ENCODE measurements at places on chromosomes 5 and 9.

GRCh38 chr5:43140286-43140685 is 19.6 kb downstream of the ZNF131 start:
- DNase-seq = no peak

DNA sequence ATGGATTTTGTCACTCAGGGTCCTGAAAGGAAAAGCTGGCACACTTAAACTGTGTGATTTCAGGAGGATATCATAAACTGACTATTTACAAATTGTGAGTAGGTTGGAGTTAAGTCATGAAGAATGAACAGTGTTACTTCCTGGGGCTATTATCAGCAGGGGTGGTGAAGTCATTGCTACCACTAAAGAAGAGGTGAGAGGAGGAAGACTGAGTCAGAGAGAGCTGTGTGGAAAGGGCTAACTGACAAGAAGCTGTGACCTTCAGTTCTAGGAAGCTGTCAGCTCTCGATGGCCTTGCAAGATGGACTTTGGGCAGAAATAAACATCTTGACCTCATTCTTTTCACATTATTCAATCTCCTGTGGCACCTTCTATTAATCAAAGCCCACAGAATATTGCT is 72.3 kb upstream of the STARD4 start:
- DNase-seq = peak; percentile 72

- DNase-seq = no peak
These were observed 10.5 kb upstream of the TRAF1 start for GRCh38 chr9:120937127-120937526.

- no peak for DNase-seq
These were observed 61.5 kb downstream of the RAI14 start for GRCh38 chr5:34717426-34718327.

GRCh38 chr9:115138151-115138550 is 20.2 kb upstream of the TNC start:
- DNase-seq = no peak

DNA sequence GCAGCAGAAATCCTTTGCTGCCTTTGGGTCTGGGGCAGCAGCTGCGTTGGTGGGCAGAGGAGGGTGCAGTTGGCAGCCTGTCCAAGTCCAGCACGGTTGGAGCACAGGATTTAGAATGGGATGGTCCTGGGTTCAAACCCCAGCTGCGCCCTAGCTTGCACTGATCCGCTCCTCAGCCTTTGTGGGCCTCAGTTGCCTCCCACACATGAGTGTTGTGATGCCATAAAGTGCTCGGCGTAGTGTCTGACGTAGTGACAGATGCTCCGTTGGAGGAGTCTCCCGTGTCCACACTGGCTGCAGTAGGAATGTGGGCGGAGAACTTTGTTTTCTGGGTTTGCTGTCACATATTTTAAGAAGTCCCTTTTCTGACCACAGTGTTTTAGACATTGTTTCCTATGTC is 36.0 kb downstream of the SLC46A2 start:
- no peak for DNase-seq

DNA sequence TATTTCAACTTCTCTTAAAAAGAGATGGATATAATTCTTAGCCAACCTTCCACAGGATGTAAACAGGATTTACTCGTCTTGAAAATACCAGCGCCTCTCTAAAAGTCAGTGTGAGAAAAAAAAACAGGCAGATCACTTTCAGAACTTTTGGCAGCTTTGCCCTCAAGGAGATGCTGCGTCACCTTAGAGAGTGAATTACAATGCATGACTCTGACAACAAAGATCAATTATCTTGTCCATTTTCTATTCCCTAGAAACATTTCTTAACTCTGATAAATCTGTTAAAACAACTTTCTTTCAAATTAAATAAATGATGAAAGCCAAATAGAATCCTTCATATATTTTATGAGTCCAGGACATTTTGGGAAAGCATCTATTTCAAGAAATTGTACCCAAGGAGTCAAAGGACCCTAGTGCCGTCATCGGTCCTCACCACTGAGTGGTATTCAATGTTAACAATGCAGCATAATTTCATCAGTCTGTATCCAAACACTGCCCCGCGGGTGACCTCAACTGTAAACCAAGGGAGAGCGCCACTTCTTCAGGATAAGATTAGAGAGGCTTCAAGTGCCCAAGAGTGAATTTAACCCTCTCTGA is 536.0 kb downstream of the PDE4D start:
- no peak for DNase-seq
